ENCODE measurements at places on chromosomes 3 and 15.

GRCh38 chr3:52231502-52232278, 6.2 kb upstream of the TLR9 start:
- DNase-seq, result no peak

DNA sequence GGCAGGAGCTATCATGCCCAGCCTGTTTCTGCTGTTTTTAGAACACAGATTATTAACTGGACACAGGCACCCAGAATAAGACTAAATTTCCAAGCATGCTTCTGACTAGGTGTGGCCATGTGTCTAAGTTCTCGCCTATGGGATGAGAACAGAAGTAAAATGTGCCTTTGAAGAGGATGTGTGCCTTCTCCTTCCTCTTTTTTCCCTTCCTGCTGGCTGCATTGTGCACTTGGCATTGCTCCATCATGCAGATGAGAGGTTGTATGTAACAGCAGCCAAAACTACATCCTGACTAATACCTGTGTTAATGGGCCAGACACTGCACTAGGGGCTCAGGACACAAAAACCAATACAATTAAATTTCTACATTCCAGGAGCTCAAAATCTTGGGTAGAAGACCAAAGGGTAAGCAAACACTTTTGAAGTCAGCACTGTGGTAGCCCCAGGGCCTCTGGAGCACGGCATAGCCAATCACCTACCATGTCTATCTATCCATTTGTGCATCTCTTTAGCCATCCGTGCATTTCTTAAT, 40.9 kb upstream of the RNU6-1 start:
- no peak for DNase-seq

GRCh38 chr15:70099967-70100473, 2.3 kb upstream of the TLE3 start:
- DNase-seq, result no peak

GRCh38 chr3:107987036-107987939, 103.5 kb downstream of the CD47 start:
- DNase-seq, result peak; percentile 77

DNA sequence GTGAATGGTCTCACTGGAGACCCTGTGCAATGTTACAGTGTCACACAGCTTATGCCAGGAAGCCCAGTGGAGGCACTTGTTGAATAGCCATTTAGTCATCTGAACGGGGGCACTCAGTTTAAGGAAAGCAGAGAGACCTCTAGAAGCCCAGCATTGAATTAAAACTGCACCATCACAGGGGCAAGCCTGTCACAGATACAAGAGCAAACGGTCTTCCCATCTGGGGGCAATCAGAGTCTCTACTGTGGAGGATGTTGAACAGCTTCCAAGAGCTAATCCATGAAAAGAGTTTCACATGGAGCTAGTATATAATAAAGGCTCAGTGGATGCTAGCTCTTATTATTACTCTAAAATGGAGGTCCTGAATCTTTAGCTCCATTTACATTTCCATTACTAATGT, 553.7 kb upstream of the ARRDC4 start:
- no peak for DNase-seq

DNA sequence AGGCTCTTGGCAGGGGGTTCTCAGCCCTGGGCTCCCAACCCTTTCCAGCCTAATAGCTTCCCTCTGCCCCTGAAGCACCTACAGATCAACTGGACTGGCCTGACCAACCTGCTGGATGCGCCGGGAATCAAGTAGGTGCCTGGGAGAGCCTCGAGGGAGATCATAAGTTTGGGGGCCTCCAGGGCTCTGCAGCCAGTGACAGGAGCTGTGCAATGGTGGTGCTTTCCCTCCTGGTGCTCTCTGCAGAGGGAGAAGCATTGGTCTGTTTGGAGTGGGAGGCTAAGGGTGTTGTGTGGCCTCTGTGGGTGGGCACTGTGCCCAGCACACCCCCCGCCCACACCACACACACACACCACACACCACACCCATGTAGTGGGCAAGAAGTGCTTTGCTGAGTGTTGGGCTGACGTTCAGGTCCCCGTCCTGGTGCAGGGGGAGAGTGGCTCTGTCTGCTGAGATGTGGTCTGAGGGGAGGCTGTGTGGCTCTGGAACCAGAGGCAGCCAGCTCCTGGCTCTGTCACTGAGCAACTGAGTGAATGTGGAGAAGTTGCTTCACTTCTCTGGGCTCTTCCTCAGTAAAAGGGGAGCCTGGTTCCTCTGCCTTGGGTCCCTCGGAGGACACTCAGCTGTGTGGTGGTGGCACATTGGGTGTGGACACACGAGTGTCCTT, 26.3 kb downstream of the ESYT3 start:
- no peak for DNase-seq

- DNase-seq, result no peak
Observed at GRCh38 chr3:13239467-13239760, 166.2 kb upstream of the IQSEC1 start.

GRCh38 chr3:100110162-100110561, 4.1 kb downstream of the FILIP1L start:
- no peak for DNase-seq

DNA sequence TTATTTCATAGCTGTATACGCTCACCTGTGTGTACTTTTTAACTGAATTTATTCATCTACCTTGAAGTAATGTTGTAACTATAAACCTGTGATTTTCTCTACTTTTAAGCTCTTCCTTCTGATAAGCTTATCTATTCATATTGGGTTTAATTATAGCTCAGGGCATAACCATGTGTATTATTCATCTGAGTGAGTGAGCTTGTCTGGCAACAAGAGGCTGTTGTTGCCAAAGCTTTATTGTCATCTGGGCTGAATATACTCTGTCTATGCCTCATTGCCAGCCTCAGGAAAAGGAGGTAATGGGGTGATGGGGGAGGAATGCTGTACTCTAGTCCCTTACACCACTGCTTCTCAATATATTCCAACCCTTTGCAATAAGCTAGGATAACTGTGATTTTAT, 292.4 kb downstream of the UBE2E2 start:
- DNase-seq, result no peak

DNA sequence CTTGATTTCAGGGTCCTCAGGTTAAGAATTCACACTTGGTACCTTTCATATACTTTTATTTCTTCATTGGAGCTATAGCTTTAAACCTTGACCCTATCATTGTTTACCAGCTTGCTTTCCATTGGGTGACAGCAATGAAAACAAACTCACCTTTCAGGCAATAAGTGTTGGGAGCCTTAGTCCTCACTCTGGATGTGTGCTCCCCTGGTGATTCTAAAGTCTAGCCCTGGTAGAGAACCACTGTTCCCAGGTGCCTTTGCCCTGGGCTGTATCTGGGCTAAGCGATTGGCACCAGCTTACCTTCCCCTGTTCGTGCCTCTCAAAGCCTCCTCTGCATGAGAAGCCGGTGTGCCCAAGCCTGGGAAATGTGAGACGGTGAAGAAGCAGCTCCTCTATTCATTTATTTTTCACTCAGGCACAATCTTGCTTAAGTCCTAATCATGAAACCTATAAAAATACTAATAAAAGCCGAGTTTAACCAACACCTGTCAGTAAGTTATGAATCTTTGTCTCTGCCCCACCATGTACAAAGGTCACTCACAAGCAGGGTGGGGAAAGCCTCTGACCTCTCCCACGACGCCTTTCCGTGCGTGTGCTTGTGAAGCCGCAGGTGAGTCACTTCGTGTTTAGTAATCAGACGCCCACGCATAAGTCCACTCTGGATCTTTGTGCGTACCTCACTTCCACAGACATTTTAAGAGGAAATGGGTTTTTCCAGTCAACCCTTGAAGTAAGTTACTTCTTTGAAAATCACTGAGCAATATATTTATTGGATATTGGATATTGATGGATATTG, 12.8 kb upstream of the ARRDC4 start:
- no peak for DNase-seq

GRCh38 chr15:32979710-32980109, 214.8 kb downstream of the FMN1 start:
- DNase-seq, result no peak

DNA sequence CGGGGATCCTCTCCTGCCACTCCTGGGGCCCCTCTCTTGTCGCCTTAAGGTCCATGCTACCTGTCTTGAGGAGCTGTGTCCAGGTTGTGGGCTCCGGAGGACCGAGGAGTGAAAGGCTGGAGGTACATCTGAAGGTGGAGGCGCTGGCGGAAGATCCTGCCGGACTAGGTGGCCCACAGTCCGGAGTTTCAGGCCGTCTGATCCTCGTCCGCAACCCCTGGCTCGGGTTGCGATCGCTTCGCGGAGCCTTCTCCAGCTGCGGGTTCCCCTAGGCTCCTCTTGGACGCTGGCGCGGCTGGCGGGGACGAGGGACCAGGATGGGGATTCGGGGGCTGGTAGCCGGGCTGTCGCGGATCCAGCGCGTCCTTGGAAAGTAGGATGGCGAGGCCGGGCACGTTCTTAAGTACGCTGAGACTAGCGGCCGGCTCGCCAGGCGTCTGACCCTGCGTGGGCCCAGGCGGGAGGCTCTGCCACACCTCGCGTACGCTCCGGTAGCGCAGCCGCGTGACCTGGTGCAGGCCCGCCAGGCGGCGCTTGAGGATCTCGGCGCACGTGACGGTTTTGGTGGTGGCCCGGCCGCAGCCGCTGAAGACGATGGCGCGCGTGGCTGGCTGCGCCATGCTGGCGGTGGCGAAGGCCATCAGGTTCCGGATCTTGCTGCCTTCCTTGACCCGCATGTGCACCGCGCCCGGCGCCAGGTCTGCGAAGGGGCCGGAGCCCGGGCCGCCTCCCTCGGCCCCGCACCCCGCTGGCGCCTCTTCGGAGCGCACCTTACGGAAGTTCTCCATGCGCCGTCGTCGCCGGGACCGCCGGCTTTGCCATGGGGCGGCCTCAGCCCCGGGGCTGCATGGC, 550 bp downstream of the RPP25 start:
- no peak for DNase-seq

DNA sequence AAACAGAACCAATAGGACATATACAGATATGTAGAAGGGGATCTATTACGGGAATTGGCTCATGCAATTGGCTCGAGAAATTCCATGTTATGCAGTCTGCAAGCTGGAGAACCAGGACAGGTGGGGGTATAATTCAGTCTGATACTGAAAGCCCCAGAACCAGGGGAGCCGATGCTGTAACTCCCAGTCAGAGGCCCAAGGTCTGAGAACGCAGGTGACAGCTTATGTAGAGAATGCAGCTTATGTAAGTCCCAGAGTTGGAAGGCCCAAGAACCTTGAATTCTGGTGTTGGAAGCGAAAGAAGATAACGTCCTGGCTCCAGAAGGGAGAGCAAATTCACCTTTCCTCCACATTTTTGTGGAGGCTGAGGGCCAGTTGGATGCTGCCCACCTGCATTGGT, 62.7 kb downstream of the CCNL1 start:
- no peak for DNase-seq

DNA sequence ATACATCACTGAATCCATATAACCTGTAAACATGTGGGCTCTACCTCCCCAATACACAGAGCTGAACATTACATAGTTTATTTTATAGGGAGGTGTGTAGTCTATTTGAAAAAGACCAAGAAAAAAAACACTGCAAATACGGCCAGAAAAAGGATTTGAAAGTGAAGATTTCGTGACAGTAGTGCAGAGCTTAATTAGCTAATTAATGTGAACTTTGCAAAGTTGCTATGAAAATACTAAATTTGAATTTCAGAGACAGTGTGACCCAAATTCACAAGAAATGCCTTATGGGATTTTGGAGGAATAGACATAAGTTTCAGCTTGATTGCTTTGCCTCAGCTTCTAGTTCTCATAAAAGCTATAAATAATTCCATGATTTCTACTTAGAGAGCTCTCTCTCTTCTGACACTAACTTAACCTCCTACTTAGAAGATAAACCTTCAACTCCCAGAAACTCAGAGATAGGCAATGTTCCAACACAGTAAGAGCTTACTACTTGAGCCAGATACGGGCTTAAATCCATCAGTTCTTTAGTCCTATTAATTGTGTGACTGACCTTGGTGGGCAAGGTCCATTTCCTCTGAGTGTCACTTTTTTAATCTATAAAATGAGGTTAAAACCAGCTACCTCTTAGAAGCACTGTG, 87.3 kb upstream of the THBS1 start:
- no peak for DNase-seq

DNA sequence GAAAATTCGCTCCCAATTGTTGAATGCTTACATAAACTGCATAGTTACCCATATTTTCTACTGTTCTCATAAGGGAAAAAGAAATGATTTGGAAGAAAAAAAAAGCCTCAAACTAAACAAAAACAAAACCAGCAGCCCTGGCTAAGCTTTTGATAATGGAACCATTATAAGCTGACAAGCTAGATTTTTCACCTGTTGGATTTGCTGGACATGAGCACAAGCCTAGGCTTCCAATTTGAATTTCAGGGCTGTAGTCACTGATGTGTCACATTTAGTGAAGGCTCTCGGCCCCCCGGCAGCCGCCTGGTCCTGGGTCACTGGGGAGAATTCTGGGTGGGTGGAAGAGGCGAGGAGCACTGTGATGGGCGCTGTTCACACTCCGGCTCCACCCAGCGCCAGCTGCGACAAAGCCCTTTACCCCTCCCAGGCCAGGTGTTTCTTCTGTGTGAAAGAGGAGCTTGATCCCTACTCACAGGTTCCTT, 4.6 kb downstream of the FBXL22 start:
- no peak for DNase-seq

DNA sequence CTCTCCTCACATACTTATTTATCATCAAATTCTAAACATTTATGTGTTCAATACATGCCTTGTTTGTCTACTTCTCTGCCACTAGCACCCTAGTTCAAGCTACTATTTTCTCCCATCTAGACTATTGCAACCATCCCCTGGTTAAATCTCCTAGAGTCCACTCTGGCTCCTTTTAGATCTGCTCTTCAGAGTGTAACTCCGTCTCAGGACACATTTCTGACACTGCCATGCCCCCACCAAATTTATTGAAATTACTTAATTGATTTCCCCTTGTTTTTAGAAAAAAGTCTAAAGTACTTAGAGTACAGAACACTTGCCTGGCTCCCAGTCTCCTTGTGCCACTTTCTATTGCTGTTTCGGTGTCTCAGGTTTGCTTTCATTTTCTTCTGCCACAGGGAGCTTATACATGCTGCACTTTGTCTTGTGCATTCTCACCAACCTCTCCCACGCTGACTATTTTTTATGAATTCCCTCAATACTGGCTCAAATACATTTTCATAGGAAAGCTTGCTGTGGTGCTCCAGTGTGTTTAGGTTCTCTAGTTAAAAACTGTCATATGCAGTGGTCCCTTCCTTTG, 792.3 kb downstream of the DIPK2A start:
- no peak for DNase-seq

GRCh38 chr3:124972457-124972856, 37.9 kb upstream of the MUC13 start:
- no peak for DNase-seq

DNA sequence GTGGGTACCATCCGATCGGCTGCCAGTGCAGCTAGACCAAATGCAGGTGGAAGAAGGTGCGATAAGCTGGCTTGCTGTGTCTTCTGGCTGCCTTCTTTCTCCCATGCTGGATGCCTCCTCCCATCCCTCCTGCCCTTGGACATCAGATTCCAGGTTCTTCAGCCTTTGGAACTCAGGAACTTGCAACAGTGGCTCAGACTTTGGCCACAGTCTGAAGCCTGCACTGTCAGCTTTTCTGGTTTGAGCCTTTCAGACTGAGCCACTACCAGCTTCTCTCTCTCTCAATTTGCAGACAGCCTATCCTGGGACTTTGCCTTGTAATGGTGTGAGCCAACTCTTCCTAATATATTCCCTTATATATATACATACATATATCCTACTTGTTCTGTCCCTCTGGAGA, 485.5 kb downstream of the FHIT start:
- no peak for DNase-seq

Measured in smooth muscle cell of the brain vasculature (primary cell).